ENCODE measurements at places on chromosomes 13 and 19.
A peak's percentile ranks its signal among the peaks of the same experiment; 100 is the strongest.

GRCh38 chr13:29888306-29888705, 37.9 kb upstream of the UBL3 start:
- no peak for DNase-seq

- DNase-seq: no peak
These were observed 53.7 kb downstream of the CYSLTR2 start for GRCh38 chr13:48707405-48707804.

- DNase-seq: no peak
These were observed 51.5 kb downstream of the INSR start for GRCh38 chr19:7242601-7243258.

DNA sequence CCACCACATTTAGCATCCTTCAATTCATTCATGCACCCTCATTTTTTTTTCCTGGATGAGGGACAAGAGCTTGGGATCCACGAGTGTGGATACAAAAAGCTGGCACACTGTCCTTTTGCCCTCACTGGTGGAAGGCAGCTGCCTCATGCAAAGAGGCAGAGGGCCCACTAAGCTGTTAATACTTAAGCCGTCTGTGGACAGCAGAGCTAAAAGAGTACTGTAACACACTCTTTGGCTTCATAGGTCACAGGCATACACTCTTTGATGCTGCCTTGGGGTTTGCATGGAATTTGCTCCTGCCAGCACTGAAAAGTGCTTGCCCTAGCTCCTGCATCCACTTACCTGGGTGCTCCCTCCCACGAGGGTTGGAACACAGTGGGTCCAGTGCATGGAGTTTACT, 978.4 kb upstream of the SPRY2 start:
- no peak for DNase-seq

DNA sequence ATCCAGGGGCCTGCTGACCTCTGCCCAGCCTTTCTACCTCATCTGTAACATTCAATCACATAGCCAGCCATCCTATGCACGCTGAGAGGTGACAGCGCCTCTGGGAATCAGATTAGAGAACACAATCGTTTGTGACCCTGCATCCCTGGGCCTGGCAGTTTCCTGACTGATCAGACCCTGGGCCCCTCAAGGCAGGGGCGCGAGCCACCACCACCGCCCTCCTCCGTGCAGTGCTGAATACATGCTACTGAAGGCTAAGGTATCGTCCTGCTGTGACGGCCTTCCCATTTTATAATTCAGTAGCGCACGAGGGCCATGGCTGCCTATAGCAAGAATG, 1.3 kb downstream of the TMTC4 start:
- no peak for DNase-seq

- DNase-seq: no peak
These were observed 522.5 kb downstream of the DIAPH3 start for GRCh38 chr13:59641261-59641660.

DNA sequence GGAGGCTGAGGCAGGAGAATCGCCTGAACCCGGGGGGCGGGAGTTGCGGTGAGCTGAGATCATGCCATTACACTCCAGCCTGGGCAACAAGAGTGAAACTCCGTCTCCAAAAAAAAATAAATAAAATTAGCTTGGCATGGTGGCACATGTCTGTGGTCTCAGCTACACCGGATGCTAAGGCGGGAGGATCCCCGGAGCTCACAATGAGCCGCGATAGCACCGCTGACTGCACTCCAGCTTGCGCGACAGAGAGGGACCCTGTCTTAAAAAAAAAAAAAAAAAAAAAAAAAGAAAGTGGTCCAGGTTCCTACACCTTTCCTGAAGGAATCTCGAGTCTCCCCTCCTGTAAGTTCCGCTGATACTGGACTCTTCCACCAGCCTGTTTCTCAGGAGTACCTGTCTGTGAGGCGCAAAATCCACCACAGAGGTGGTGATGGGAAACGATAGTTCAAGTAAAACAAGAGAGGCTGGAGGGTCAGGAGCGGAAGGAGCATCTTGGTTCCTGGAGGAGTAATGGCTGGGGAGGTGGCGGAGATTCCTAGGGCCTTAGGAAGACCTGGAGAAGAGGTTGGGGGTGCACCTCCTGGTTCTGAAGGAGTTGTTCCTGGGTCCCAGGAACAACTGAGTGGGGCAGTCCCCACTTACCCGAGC, 471 bp downstream of the FUT1 start:
- no peak for DNase-seq

DNA sequence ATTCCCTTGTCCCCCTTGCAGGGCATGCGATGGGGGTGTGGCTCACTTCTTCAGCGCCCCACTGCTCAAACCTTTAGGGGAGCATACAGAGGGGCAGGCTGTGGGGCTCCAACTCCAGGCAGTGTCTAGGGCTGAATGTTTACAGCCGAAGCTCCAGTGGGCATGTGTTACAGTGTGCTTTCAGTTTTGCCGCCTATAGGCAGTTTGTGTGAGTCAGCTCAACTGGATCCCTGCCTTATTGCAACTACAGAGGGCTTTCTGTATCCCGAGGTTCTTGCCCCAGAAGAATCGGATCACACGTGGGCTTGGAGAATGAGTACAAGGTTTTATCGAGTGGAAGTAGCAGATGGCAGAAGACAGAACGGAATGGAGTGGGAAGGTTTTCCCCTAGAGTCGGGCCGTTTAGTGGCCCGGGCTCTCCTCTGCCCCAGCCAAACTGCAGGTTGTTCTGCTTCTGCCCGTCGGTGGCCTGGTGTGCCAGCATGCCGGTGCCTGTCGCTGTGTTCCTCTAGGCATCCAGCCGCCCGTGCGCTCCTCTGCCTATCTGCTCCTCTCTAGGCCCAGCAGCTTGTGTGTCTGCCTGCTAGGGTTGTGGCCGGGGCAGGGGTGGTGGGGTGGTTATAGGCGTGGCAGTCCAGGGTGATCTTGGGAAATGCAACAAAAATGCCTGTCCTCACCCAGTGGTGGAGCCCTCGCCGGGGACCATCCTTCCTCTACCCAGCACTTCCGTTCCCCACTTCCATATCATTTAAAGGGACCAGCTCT, 435.9 kb upstream of the SGCG start:
- no peak for DNase-seq

- no peak for DNase-seq
These were observed 1.6 kb upstream of the PCDH8 start for GRCh38 chr13:52850072-52850395.

- DNase-seq: no peak
These were observed 1211.6 kb upstream of the PCDH20 start for GRCh38 chr13:62627226-62627625.

- no peak for DNase-seq
These were observed 94.5 kb upstream of the GPR12 start for GRCh38 chr13:26855071-26855470.

GRCh38 chr19:51027873-51028272, 1.5 kb upstream of the KLK11 start:
- DNase-seq: no peak

GRCh38 chr13:94548821-94549231, 47.1 kb downstream of the TGDS start:
- DNase-seq: peak; percentile 12

- no peak for DNase-seq
These were observed 1.4 kb upstream of the OR7G3 start for GRCh38 chr19:9128171-9128570.

- DNase-seq: no peak
These were observed 30.9 kb upstream of the CXCL17 start for GRCh38 chr19:42473686-42474085.

DNA sequence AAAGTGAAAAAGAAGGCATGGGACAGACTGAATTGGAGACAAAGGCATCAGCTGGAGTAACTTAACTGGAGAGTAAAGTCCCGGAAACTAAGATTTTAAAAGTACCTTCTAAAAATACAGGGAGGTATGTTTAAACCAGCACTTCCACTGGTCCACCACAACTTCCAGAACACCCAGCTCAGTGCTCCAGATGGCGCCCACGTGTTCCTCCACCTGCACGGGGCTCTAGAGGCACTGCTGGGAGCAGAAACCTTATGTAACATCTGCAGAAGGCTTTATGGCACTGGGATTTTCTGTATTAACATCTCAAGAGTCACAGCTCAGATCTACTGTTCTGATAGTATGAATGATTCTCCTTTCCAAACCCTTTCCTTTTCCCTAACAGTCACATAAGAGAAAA, 252.1 kb downstream of the DCLK1 start:
- DNase-seq: no peak

DNA sequence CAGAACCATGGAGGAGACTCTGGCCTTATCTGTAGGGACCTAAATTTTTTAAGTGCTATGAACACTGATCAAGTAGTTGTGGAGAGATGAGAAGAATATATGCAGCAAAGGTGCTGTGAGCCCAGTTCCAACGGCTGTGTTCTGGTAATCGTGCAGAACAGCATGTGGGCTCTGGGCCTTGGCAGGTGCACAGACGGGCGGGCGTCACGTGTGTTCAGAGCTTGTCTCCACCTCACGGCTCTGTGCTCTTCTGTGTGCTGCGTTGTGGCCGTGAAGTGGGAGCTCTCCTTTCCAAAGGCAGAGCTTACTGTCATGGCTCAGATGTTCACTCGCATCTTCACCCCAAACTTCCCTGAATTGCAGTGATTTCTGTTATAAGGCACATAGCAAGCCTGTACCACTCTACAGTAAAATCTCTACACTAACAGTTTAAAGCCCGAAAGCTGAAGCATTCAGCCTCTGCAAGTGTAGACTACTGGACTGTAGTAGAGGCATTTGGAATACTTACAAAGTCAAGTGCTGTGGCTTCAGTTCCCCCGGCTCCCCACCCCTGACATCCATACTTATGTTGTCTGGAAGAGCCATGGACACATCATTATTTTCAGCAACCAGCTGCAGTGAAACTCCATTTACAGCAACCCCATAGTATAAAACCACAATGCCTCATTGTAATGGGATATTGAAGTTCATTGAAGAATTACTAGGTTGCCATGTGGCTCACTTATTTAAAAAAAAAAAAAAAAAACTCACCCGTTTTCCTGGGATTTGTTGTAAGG, 27.5 kb upstream of the TEX29 start:
- DNase-seq: no peak

DNA sequence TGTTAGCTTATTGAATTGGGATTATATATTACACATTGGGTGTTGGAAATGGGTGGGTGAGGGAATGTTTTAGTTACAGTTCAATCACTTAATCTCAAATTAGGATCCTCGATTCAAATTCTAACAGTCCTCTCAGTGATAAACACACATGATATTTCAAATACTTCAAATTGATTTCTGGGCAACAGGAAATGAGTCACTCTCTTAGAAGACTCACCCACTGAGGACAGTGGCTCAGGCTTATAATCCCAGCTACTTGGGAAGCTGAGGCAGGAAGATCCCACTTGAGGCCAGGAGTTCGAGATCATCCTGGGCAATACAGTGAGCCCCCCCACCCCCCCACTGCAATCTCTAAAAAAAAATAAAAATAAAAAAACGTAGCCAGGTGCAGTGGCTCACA, 435.3 kb downstream of the KLF12 start:
- no peak for DNase-seq

GRCh38 chr19:29660835-29661234, 4.4 kb upstream of the PLEKHF1 start:
- DNase-seq: no peak

DNA sequence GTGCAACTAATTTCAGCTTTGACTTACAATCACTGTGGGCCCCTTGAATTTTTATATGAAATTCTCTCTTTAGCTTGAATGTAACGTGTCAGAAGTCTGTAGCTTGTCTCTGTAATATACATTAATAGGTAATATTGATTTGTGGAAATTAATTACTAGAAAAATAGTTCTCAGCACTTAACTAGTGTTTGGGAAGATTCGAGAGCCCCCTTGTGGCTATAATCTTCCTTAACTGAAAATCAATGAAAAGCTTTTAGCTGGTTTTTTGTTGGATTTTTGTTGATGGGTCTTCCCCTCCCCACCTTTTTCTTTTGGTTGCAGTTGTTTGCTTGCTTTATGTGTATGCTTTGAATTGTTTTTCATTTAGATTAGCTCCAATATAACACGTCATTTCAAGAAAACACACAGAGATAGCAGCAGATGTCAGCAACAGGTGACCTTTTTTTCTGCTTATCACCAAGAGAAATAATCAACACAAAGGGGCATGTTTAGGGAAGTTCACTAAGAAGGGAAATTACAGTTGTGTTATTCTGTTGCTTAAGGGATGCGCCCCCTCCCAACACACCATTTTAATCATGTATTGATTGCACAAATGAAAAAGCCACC, 176.8 kb downstream of the OXGR1 start:
- DNase-seq: no peak

DNA sequence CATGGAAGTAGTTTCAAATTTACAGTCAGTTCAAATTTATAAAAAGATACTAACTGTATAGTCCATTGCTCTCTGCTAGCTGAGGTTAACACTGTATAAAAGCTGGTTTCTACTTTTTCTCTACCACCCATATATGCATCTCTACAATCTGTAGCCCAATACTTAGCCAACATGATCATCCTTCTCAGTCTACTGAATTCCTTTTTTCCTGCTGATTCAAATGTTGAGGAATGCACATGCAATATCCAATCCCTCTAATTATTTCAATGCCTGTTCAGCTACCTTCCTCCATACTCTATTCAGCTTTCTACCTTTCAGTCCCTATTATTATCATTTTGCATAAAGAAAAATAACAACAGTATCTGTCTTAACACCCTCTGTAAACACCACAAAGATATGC, 15.6 kb downstream of the KPNA3 start:
- DNase-seq: no peak

DNA sequence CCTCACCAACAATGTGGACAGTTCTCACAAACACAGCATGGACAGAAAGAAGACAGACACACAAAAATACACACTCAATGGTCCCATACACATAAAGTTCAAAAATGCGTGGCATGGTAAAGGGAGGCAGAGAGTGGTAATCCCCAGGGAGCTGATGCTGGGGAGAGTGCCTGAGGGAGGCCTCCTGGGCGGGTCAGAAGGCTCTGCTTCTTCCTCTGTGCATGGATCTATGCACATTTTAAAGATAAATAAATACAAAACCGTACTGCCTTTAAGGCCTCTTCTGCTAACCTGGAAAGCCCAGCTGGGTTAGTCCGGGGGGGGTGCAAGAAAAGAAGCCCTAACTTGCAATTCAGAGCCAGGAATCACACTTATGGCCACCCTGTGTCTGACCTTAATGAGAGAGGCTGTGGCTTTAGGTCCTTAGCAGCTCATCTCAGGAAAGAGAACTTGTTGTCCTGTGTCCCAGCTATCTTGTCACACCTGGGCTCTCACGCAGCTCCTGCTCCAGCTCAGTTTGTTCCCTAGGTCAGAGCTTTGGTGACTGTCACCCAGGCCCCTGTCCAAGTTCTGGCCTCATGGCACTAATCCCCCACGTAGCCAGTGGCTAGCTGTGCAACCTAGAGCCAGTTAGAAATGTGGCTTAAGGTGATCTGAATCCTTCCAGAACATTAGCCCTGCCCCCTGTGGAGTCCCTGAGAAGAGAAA, 28.5 kb downstream of the POP4 start:
- DNase-seq: no peak

All from stimulated activated CD8-positive, alpha-beta memory T cell treated with anti-CD3 and anti-CD28 coated beads, Interleukin-7, amount 100 ng/mL, for 48 hours (primary cell).